NCI-H1436 (cell line): ENCODE measurements at places on chromosomes 2 and 18.
A peak's percentile ranks its signal among the peaks of the same experiment; 100 is the strongest.

DNA sequence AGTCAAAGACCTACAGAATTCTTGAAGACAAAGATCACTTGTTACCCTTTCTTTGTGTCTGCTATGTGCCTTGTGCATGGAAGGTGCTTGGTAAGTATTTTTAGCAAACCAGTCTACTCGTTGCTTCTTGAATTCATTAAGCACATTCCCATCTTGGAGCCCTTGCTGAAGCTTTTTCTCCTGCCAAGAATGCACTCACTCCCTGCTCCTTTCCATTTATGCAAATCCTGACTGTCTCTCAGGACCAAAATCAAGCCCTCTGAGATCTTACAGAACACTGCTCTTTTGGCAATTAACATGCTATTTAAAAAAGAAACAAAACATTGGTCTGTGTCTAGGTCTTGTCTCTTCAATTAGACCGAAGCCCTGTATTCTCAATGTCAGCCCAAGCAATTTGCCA is 75.8 kb downstream of the CLHC1 start:
- DNase-seq, result no peak

GRCh38 chr2:224412141-224413015 is 10.5 kb upstream of the FAM124B start:
- no peak for DNase-seq

- DNase-seq, result no peak
Measured at GRCh38 chr2:209189893-209190292, 234.0 kb upstream of the MAP2 start.

GRCh38 chr2:142130111-142131009 is 456 bp downstream of the LRP1B start:
- DNase-seq, result peak; percentile 8

GRCh38 chr2:23387221-23387550 is 2.2 kb downstream of the KLHL29 start:
- DNase-seq, result no peak

GRCh38 chr2:60806988-60807681 is 51.1 kb downstream of the PAPOLG start:
- peak; percentile 58 for DNase-seq

GRCh38 chr2:117702098-117702497 is 112.4 kb upstream of the DDX18 start:
- no peak for DNase-seq

DNA sequence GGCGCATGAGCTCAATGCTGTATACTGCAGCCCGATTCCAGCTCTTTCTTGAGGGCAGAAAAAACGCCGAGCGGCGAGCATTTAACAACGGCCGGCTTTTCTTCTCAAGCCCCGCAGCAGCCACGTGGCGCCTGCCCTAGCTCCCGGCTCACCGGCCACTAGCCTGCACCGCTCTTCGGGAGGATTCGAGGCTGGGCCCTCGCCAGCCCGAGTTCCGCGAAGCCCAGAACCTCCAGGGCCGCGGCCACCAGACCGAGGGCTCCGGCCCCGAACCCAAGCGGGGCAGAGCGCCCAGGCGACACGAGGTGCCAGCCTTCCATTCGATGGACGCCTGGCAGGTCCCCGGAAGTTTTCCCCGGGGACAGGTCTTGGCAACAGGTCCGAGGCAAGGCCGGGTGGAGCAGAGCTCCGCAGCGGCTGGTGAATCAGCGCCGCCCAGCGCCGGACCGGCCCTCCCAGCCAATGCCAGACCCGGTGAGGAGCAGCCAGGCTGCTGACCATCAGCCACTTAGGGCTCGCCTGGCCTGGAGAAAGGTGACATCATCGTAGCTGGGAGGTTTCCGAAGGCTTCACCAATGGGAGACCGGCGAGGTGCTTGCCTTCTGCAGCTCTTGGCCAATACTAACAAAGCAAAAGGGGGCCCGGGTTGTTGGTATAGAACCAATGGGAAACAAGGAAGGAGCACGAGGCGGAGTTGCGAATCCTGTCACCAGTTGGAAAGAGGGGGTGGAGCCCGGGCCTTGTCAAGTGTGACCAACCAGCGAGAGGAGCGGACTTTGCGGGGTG is 552 bp upstream of the MXD1 start:
- peak; percentile 100 for DNase-seq

GRCh38 chr2:199303728-199304177 is 154.0 kb downstream of the SATB2 start:
- no peak for DNase-seq

GRCh38 chr2:137220438-137220993 is 455.2 kb downstream of the THSD7B start:
- DNase-seq, result no peak

DNA sequence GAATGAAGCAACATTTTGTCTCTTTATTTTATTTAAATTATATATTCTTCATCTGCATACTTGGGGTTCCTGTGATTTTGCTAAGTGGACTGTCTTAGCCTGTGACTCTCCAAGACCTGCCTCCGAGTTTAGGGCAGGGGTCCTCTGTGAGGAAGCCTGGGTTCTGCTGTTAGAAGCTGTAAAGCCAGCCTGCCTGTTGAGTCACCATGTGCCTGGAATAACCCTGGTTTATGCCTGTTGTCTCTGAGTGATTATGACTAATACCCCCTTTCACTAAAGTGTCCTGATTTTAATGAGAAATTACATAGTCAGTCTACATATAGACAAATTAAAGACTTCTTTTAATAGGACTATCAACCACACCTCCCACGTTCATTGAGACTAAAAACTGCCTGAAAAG is 369.1 kb downstream of the ZNF521 start:
- DNase-seq, result no peak

DNA sequence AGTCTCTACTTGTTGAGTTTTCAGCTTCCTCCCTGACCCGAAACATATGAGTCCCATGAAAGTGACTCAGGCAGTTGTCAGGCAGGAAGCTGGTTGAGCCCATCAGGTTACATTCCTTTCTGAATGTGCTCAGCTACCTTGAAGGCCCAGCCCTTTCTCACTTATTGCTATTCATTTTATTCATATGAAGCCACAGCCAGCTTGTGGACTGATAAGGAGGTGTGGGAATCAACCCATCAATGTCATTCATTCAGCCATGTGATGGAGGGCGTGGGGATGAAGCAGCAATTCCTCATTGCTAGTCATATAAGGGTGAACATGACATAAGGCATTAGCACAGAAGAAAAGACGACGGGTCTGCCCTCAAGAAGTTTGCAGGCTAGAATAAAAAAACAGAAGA is 5.3 kb upstream of the VPS4B start:
- no peak for DNase-seq

DNA sequence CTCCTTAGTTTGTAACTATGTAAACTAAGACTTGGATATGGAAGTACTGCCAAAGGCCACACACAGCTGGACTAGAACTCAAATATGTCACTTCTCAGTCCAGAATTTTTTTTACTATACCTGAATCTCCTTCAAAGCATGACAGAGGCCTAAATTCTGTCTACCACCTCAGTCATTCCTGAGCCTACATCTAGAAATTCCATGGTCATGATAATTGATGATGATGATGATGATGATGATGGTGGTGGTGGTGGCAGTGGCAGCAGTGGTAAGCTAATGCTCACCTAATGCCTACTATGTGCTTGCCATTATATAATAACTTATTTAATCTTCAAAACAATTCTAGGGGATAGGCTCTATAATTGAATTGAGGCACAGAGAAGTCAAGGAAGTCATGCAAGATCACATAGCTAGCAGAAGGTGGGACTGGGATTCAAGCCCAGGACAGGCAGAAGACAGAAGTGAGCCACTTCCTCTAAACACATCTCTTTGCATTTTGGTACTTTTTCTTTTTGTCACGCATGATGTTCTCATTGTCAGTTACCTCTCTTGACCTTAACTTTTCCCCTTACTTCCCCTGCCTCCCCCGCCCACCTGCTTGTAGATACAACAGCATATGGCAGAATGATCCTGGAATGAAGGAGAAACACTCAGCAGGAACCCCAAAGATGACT is 539.3 kb downstream of the TNS1 start:
- no peak for DNase-seq

DNA sequence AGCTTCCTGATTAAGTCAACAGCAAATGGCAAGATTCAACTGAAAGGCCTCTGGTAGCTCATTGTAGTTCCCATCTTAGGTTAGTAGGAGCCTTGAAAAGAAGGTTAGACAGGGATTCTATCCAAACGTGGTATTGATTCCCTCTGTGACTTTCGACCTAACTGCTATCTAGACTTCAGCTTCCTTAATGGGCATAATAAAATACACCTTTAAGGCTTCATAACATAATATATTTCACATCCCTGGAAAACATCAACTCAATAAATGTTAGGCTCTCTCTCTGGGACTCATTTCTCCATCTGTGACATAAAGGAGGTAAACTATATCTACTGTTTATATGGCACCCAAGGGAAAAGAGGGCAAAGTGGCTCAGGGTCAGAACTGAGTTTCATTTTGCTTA is 60.9 kb downstream of the STK39 start:
- no peak for DNase-seq

DNA sequence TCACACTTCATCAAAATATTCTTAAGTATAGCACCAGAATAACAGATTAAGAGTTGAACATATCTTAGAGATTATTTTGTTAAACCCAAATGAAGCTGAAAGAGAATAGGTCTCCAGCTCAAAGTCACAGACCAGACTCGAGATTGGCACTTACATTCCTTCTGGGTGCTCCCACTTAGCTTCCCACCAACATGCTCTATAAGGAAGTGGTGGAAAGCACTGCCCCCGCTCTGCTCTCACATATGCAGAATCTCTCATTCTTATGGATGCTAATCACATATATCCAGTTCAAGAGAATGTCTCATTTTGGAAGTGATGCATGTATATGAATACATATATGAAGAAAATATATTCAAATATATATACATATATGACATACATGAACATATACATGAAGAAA is 71.5 kb upstream of the CD226 start:
- DNase-seq, result no peak

- DNase-seq, result no peak
Measured at GRCh38 chr18:24333084-24333483, 64.5 kb downstream of the OSBPL1A start.

GRCh38 chr2:129742415-129743180 is 236.9 kb upstream of the RAB6C start:
- DNase-seq, result no peak

GRCh38 chr2:230984393-230985220 is 11.3 kb upstream of the SPATA3 start:
- no peak for DNase-seq

DNA sequence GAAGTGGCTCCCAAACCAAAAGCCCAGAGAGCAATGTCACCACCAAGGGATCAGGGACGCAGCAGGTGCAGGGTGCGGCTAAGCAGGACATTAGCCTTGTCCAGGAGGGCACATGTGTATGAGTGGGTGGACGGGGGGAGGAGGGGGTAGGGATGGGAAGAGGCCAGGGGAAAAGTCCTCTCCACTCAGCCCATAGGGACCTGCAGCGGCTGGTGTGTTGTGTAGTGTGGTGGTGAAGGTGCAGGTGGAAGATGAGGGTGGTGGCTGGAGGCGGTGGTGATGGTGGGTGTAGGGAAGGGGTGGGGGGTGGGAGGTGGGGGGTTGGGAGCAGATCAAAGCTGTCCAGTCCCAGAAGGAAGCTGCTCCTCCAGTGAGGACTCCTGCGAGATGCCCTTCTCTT is 3.7 kb downstream of the C2orf81 start:
- no peak for DNase-seq

DNA sequence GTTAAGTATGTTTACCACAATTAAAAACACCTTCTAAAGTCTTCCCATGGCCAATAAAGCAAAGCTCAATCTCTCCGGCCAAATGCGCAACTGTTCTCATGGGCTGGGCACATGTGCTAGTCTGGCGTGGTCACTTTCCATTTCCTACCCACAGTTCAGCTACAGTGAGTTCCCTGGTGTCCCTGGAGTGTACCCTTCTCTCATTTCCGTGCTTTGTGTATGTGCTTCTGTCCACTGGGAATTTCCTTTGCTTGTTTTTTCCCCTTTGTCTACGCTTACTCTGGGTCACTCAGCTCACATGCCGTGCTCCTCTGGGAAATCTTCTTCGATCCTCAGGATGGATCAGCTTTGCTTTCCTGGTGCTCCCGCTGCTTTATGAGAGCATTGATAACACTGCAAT is 69.6 kb upstream of the GYPC start:
- no peak for DNase-seq

- DNase-seq, result no peak
Measured at GRCh38 chr2:22885245-22885644, 499.7 kb upstream of the KLHL29 start.

DNA sequence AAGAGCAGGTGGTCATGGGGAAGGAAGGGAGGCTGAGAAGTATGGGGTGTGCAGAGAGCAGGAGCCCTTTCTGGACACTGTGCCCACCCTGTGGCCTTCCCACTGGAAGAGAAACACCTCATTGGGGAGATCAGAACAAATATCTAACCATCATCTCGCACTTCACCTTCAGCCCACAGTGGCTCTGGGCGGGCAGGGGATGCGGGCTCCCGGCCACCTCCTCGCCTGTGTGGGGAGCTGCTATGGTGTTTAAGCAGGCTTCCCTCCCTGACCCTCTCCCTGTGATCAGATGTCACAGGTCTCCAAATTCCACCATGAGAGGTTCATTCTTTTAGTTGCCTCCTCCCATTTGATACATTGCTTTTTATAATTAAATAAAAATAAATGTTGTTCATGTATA is 5.0 kb downstream of the FBLN7 start:
- no peak for DNase-seq

GRCh38 chr2:12176623-12177454 is 430.4 kb downstream of the LPIN1 start:
- DNase-seq, result no peak

- DNase-seq, result no peak
Measured at GRCh38 chr2:18311420-18312195, 248.8 kb downstream of the RDH14 start.

DNA sequence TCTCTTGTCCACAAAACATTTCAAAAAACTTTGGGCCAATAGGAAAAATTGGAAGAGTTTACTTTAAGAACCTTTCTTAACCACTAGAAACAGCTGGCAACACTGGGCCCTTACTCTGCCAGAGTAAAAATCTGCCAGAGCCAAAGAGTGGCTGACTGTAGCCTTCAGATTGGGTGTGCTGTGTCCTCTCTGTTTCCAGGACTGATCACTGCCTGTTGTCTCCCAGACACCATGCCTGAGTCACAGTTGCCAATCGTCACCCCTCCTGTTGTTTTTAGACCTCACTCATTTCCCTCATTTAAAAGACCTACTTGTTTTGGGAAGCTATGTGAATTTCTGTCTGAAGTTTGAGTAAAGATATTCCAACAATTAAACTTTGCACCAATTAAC is 159.1 kb downstream of the PPP1R1C start:
- DNase-seq, result no peak

DNA sequence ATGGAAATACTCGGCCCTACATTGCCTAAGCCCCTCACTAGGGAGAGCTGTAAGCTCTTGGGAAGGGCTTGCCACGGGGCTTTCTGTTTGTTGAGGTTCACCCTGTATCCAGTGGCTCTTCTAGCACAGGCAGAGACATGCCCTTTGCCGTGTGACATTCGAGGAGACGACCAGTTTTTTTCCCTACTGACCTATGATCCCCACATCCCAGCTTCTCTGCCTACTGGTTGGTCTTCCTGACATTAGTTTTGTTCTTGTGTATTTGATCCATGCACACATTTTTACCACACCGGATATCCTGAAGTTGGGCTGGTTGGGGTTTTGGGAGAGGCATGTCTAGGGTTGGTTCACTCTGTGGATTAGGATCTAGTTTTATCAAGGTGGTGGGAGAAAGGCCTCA is 69.3 kb downstream of the NPAS2 start:
- DNase-seq, result no peak

- no peak for DNase-seq
Measured at GRCh38 chr2:220450846-220451245, 823.4 kb downstream of the SLC4A3 start.

- DNase-seq, result no peak
Measured at GRCh38 chr2:12718711-12719399, 2.1 kb downstream of the TRIB2 start.
